Uterine smooth muscle cell (primary cell): ENCODE measurements at places on chromosomes 5 and 9. TPM values are rescaled to one million over a fixed set of nuclear protein-coding genes. Genes with fewer than 3 reads are reported as not detected.

Gene PLAA
- total RNA-seq: 46.0 and 58.8 TPM in 2 replicates

Gene SPINK6
- not detected in 2 replicates for total RNA-seq

Gene PAX5
- total RNA-seq: not detected in 2 replicates

Gene DMRT3
- total RNA-seq: not detected in 2 replicates

Gene PNPLA7
- 0.55 and 1.00 TPM in 2 replicates for total RNA-seq

Gene PDCD1LG2
- total RNA-seq: 10.1 and 13.6 TPM in 2 replicates

Gene ENG
- total RNA-seq: 5.8 and 7.1 TPM in 2 replicates

Gene FGF1
- total RNA-seq: 3.4 and 4.0 TPM in 2 replicates

Gene ANP32B
- total RNA-seq: 9.5 and 10.4 TPM in 2 replicates

Gene CCL27
- 0.11 TPM in 1 of 2 replicates, not detected in the other for total RNA-seq

Gene KCNMB1
- under 0.01 TPM in 1 of 2 replicates, not detected in the other for total RNA-seq

Gene SMIM27
- total RNA-seq: 1.2 and 6.1 TPM in 2 replicates

Gene SPINK13
- 0.22 and 0.37 TPM in 2 replicates for total RNA-seq

Gene APBA1
- 9.2 and 14.4 TPM in 2 replicates for total RNA-seq

Gene GABRA1
- not detected in 2 replicates for total RNA-seq

Gene TMEM215
- under 0.01 TPM in 1 of 2 replicates, not detected in the other for total RNA-seq

Gene TUBB4B
- 153 and 473 TPM in 2 replicates for total RNA-seq

Gene ADAMTS2
- 31.4 and 52.6 TPM in 2 replicates for total RNA-seq

Gene ZNG1C
- total RNA-seq: 26.2 and 34.0 TPM in 2 replicates

Gene ARID3C
- 0.12 and 0.22 TPM in 2 replicates for total RNA-seq

Gene AJM1
- 1.4 and 3.5 TPM in 2 replicates for total RNA-seq

Gene PFN3
- not detected in 2 replicates for total RNA-seq
